Activated T-helper 2 cell treated with anti-CD3 and anti-CD28 coated beads, Interferon-gamma antibody, Interleukin-2, Interleukin-4, amounts not matched to agents 10 μg/mL and 5 μg/mL and 100 μg/mL, durations not matched to agents 14 hours and 24 hours and 36 hours (primary cell): ENCODE measurements at places on chromosomes 13 and 19.

DNA sequence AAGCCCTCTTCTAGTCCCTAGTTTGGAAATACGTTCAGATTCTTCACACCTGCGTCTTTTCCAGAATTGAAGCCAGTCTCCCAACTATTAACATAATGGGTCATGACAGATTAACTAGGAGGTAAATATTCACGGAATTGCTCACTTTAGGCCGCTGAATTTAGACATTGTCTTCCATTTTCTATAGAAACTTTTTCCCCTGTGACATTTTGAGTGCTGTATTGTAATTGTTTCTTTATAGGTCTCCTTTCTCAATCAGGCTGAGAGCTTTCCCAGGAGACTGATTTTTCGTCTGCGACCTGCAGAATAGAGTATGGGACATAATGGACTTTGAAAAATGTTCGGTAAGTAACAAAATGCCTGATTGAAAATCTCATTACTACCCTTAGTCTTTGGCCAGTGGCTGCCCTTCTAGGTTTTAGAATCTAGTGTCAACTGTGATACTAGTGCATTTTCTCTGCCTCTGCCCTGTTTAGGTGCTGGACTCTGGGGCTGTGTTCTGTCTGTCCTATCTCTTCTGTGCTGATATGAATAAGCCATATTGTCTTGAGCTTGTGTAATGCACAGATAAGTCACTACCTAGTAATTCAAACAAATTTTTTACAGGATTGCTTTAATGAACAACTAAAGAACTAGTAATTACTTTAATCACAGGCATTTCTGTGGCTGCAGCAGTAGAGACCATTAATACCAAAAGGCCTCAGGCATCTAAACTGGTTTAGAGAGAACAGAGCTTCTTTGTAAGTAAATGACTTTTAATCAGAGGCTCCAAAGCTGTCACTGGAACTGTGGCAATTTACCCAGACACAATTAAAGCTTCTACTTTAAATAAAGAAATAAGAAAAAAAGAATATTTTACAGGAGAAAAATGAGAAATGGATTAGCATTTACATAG lies 122.4 kb upstream of the FREM2 start:
- no peak for DNase-seq

- DNase-seq, result peak; percentile 49
Observed at GRCh38 chr13:30870049-30870884, 35.8 kb upstream of the MEDAG start.

- DNase-seq, result peak; percentile 32
Observed at GRCh38 chr13:20161275-20161950, 561 bp upstream of the GJA3 start.

- DNase-seq, result no peak
Observed at GRCh38 chr13:109213714-109214113, 572.7 kb downstream of the IRS2 start.

DNA sequence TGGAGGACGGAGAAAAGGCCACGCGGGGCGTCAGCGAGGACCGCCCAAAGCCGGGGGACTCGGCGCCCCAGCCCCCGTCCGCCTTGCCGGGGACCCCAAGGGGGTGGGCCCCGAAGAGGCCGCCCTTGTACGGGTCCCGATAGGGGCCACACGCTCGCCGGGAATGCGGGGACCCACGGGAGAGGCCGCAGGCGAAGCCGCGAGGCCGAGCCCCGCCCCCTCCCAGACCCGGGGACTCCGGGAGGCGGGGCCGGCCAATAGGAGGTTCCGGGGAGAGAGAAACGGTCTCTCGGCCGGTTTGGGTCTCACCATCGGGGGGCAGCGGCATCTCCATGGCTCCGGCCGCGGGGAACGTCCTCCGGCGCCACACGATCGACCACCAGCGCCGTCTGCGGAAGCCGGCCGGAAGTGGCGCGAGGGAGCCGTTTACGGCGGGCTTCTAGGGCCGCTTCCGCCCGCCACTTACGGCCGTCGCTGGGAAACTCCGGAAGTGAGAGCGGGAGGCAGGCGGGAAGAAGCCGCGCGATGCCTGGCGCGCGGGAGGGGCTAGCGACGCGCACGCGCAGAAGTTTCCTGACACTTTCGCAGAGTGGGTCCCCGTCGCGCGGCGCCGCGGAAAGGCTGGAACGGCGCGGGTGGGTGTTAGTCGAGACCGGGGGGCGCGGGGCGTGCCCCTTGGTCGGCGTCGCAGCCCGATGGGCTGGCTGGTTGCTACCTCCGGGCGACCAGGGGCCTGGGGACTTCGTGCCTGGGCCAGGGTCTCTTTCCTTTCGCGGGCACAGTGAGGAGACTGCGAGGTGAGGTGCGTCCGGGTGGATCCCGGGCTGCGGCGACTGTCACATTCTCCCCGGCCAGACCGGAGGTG lies at the start of gene CHERP:
Gene CHERP (minus strand): TSS at position 393 of the 865 bp plus-strand sequence. CDS start 59 bp downstream, at position 334.
- peak; percentile 93 for DNase-seq

DNA sequence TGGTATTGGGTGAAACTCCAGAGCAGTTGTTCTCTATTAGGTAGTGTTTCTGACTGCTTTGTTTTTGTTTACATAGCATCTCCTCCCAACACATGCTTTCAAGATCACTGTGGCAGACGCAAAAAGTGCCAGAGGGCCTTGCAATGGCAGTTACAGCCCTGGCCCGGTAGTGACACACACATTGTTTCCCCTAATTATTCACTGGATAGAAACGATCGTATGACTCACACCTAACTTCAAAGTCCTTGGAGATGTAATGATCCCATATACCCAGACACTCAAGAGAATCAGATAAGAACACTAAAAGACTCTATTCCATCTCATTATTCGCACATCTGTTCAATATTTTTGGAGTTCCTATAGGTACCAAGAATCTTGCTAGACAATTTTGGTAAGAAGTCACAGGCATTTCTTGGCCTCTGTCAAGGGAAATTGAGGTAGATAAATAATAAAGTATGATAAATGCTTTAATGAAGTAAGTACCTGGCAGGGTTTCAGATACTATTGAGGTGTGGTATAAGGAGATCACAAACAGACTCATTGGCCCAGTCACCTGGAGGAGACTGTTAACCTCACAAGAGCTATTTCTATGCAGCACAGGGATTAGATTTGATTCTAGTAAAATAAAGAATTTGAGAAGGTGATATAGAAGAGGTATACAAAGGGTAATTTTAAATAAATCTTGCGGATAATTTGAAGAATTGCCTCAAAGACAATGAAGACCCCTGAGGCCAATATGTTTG lies 485.3 kb downstream of the SLITRK6 start:
- DNase-seq, result no peak

DNA sequence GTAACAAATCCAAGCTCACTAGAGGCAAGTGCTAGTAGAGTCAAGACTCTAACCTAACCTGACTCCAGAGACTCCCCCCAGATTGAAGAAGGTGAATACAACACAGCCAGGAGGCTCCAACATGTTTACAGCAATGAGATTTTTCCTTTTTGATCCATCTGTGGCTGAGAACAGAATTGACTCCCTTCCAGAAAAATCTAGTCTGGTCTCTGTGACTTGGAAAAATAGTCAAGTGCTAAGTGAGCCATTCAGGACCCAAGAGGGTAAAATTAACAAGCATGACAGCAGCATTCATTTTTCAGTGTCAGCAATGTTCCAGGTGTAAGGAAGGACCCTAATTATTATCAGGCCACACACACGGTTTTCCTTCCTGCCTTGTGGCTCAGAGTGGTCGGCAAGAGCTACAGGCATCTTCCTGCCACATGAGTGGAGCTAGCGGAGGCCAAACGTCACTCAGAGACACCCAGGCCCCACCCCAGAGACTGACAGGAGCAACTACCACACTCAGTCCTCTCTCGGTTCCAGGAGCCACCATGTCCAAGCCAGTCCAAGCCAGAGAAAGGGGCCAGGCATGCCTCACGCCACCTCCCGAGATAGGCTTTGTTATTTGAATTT lies 395.1 kb downstream of the FOXO1 start:
- no peak for DNase-seq

- DNase-seq, result no peak
Observed at GRCh38 chr19:4012092-4012974, 4.8 kb downstream of the PIAS4 start.

DNA sequence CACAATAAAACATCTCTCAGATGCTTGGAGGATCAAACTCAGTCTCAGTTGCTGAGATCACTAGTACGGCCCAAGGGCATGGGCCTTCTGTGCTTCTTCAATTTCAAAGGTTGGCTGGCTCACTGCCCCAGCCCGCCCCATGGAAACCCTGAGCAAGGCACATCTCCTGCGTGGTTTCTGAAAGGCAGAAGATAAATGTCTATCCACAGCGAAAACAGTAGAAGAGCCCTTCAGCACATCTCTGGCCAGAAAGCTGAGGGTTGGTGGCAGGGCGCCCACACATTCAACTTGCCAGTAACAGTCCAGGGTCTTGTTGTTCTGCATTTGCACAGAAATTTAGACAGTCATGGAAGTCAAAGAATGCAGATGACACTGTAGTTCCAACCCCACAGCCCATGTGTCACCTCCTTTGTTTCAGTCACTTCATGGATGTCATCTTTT lies 24.0 kb upstream of the KATNAL1 start:
- no peak for DNase-seq

GRCh38 chr19:29384656-29385055 lies 141.1 kb upstream of the VSTM2B start:
- DNase-seq, result no peak

- DNase-seq, result no peak
Observed at GRCh38 chr19:4986471-4986891, 17.6 kb downstream of the KDM4B start.

DNA sequence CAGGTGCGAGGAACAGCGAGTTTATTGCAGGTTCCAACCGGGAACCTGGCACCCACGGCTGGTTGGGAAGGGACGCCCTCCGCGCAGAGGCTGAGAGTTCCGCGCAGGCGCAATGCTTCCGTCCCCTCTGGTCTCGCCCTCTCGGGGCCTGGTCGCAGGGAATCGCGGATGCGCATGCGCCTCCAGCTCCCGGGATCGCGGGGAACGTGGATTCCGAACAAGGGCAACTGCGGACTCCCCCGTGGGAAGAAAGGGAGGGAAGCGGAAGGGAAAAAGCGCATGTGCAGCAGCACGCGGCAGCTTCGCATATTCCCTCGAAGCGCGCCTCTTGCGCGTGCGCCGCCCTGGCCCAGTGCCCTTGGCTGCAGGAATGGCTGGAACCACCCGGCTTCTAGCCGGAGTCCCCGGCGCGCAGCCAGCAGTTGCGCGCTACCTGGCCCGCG lies 1.1 kb downstream of the TSSK6 start:
- DNase-seq, result no peak

DNA sequence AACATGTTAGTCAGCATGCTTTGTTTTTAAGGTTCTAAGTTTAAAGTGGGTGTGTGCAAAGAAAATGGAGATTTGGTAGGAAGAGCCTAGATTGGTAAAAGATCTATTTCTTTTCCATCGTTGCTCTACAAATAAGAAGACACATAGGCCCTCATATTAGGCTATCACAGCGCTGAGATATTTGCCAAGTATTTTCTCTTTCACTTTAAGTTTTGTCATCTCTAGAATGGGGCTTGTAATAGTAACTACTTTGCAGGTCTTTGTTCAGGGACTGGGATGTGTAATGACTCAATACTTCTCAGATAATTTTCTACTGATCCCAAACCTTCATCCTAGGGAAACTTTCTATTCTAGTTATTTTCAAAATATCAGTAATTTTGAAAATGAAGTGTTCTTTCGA lies 917.7 kb upstream of the SLC10A2 start:
- no peak for DNase-seq

- no peak for DNase-seq
Observed at GRCh38 chr19:28940751-28941500, 272.0 kb downstream of the UQCRFS1 start.

DNA sequence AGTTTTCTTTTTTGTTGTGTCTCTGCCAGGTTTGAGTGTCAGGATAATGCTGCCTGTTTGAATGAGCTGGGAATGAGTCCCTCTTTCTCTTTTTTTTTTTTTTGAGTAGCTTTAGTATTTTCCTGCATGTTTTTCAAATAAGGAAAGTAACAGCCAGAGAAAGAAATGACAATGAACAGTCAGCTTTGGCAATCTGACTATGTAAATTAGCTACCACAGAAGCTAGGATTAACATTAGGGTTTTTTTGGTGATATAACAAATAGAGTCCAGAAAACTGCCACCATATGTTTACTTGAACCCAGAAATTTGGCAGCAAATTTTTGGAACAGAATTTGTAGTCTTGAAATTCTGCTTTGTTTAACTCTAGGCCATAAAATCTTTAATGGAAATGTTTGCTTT lies 50.5 kb downstream of the SGCG start:
- DNase-seq, result no peak

- DNase-seq, result no peak
Observed at GRCh38 chr19:41689993-41690800, 2.1 kb upstream of the CEACAM7 start.

DNA sequence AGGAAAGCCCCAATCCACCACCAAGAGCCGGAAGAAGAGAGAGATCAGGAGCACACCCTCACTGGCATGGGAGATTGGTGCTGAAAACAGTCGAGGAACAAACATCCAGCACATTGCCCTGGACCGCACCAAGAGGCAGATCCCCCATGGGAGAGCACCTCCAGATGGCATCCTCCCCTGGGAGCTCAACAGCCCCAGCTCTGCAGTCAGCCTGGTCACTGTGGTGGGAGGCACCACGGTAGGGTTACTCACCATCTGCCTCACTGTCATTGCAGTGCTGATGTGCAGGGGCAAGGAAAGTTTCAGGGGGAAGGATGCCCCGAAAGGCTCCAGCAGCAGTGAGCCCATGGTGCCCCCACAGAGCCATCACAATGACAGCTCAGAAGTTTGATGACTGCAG lies 110.2 kb downstream of the STOML3 start:
- DNase-seq, result no peak

DNA sequence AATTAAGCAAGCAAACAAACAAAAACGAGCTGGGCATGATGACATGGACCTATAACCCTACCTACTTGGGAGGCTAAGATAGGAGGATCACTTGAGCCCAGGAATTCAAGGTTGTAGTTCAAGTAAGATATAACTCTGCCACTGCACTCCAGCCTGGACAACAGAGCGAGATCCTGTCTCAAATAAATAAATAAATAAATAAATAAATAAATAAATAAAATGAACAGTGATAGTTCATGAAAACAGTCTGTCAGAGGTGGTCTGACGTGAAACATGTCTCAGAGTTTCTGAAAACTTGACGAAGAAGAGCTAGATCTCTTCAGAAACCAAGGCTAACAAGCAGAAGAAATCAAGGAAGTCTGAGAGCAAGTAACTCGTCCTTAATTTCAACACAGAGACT lies 188.8 kb upstream of the GPC6 start:
- DNase-seq, result no peak

GRCh38 chr19:13990085-13990484 lies 16.0 kb downstream of the RFX1 start:
- DNase-seq, result no peak

- no peak for DNase-seq
Observed at GRCh38 chr19:51751655-51752054, at the start of gene FPR1. Gene FPR1 (minus strand): TSS chr19:51751878. CDS start chr19:51746994, 4,884 bp downstream.
